ENCODE measurements at places on chromosomes 12 and 14.
A peak's percentile ranks its signal among the peaks of the same experiment; 100 is the strongest.

DNA sequence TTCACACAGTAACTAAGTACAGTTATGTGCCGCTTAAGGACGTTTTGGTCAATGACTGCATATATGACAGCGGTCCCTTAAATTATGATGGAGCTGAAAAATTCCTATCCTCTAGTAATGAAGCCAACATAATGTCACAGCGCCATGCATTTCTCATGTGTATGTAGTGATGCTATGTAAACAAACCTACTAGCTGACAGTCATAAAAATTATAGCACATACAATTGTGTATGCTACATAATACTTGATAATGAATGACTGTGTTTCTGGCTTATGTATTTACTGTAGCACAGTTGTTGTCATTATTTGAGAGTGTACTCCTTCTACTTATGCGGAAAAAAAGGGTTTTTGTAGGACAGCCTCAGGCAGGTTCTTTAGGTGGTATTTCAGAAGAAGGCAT lies 99.7 kb downstream of the DACT1 start:
- DNase-seq, result no peak

GRCh38 chr12:130286041-130286440 lies 51.6 kb upstream of the PIWIL1 start:
- DNase-seq, result no peak

DNA sequence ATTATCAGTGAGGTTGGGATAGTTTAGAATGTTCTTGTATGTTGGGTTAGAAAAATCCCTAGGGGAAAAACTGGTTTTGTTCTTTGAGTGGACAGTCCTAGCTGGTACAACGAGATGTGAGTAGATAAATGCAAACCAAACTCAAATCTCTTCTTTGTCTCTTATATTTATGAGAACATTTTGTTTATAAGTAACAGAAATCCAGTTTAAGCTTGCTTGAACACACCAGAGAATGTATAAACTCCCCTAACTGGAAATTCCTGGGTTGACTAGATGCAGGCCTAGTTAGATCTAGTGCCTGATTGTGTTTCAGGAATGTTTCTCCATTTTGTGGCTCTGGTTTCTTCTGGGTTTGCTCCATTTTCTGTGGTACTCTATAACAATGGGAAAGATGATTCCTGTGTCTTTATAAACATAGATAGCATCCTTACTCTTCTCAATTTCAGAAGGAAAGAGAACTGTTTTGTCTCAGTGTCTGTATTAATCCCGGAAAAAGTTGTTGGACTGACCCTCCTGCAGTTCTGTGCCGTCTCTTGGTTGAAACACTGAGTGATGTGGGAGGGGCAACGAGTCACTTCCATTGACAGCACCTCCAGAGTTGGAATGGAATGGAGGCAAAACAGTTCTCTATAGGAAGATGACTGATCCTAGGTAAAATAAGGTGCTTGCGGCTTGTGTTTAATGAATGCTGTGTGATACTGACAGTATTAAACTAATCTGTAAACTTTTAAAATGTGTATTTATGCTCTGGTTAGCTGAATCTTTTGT lies 244.8 kb downstream of the TMTC2 start:
- no peak for DNase-seq

- DNase-seq, result no peak
Observed at GRCh38 chr12:15562263-15562662, 226.9 kb downstream of the EPS8 start.

DNA sequence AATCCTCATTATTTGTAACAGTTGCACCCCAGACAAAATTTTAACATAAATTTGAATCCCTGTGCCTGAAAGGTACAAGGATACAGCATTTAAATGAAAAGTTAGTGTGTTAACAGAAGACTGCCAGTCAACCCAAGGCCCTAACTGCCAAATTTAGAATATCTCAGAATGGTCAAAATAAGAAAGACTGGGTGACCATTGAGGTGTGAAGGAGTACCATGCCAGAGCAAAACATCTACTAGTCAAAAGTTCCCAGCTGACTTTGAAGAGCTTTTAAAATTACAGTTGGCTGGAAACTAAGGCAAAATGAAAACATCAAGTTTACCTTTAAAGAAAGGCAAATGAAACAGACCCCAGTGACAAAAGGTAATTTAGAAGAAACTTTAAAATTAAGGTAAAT lies 18.4 kb downstream of the SAV1 start:
- DNase-seq, result no peak

DNA sequence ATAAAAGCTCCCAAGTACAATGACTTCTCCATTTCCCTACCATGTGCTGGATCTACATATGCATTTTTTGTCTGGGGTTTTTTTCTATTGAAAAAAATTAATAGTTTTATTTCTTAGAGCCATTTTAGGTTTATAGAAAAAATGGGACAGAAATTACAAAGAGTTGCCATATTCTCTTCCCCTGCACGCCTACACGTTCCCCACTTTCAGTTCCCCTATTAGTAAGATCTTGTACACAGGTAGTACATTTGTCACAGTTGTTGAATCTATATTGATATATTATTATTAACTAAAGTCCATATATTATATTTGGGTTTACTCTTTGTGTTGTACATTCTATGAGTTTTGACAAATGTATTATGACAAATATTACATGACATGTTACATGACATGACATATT lies 35.7 kb downstream of the SIX6 start:
- no peak for DNase-seq

DNA sequence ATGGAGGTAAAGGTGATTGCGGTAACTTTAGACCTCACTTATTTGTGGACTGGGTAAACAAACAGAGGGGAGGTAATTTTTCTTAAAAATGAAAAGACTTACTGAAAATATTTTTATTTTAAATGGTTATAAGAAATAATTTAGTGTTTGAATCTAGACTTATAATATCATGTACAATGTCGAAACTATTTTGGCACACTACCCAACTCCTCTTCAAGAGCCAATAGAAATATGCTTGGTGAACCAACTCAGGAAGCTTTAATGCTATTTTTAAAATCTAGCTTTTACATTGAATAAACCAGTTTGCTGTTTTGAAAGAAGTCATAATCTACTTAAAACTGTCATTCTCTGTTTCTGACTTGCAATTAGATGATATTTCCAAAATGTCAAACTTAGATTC lies 175.8 kb upstream of the NPAS3 start:
- no peak for DNase-seq

GRCh38 chr12:9843407-9843806 lies 16.1 kb downstream of the KLRF1 start:
- DNase-seq, result no peak

DNA sequence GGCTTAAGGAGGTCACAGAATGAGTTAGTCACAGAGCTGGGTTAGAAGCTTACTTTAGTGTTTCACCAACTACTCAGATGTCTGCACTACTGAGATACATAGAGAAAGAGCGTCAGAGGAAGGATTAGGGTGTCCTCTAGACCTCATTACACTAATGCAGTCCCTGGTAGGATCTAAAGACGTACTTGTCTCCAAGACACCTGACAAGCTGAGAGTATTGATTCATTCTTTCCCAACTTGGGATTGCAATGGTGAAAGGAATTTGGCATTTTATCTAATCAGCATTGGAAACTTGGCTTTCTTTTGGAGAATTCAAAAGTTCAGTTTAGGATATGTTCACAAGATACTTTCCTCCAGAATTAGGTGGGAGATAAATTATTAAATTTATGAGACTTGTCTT lies 402.1 kb downstream of the ZFP36L1 start:
- no peak for DNase-seq

- no peak for DNase-seq
Observed at GRCh38 chr12:131928080-131928710, 881 bp upstream of the PUS1 start.

DNA sequence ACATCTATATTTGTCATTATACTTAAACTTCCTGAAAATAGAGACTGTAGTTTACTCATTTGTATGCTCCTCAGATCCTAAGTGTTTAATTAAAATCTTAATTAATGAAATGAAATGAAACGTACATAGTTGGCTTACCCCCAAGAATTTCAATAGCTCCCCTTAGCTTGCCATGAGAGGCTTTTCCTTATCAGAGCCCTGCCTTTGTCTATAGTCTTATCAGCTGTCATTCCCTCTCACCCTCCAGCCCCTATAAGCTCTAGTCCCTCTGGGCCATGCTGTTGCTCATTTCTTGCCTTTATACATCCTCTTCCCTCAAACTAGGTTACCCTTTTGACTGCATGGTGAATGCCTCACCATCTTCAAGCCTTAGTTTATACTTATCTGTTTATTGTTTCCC lies 1.1 kb upstream of the RTRAF start:
- no peak for DNase-seq

- DNase-seq, result no peak
Observed at GRCh38 chr12:56699020-56699661, 11.1 kb upstream of the PTGES3 start.

GRCh38 chr14:51545396-51545795 lies 106.3 kb upstream of the FRMD6 start:
- DNase-seq, result no peak

GRCh38 chr12:123100450-123100849 lies 50.4 kb downstream of the PITPNM2 start:
- no peak for DNase-seq

GRCh38 chr12:39372929-39373328 lies 70.0 kb downstream of the KIF21A start:
- peak; percentile 20 for DNase-seq

DNA sequence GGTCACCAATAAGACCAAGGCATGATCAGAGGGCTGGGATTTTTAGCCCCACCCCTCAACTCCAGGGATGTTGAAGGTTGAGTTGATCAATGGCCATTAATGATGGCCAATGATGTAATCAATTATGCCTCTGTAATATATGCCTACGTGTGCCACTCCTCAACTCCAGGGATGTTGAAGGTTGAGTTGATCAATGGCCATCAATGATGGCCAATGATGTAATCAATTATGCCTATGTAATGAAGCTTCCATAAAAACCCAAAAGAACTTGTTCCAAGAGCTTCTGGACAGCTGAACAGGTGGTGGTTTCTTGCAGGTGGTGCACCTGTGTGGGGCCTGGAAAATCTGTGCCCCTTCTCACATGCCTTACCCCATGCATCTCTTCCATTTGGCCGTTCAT lies 33.2 kb downstream of the KLRG1 start:
- no peak for DNase-seq

DNA sequence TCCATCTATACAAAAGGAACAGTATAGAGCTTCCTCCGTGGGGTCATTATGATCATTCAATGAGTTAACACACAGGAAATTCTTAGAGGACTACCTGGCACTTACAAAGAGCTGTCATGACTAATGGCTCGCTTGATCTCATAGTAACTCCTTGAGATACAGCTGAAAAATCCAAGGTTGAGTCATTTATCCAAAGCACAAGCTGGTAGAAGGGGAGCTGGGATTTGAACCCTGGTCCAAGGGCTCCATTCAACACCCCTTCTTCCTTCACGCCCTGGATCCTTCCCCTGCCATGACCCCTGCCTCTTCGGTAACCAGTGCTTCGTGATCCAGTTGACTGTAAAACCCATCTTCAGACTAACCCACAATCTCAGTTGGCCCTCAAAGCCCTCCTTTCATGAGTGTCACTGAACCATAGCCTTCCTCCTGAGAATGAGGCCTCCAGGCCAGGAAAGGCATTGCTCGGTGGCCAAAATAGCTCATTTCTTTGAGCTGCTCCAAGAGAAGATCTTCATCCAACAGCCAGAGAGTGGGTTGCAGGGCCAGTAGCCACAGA lies 7.8 kb downstream of the ZFP36L1 start:
- DNase-seq, result no peak

- no peak for DNase-seq
Observed at GRCh38 chr12:8058506-8058905, 7.7 kb downstream of the C3AR1 start.

DNA sequence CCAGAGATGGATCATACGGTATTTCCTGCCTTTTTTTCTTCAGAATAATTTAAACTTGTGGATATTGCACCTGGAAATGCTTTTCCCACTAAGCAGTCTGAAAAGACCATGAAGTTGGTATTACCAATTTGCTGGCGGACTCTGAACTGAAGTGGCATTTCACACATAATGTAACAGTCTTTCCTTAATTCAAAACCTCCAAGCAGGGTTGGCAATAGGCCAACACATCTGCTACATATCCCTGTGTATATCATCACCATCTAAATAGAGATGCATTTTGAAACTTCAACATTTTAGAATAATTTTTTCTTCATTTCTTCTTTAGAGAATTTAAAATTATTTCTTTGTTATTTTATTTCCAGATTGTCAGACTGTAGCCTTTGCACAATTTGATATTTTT lies 100.5 kb downstream of the TSPAN8 start:
- no peak for DNase-seq
